ENCODE measurements at places on chromosomes 3 and 15.

DNA sequence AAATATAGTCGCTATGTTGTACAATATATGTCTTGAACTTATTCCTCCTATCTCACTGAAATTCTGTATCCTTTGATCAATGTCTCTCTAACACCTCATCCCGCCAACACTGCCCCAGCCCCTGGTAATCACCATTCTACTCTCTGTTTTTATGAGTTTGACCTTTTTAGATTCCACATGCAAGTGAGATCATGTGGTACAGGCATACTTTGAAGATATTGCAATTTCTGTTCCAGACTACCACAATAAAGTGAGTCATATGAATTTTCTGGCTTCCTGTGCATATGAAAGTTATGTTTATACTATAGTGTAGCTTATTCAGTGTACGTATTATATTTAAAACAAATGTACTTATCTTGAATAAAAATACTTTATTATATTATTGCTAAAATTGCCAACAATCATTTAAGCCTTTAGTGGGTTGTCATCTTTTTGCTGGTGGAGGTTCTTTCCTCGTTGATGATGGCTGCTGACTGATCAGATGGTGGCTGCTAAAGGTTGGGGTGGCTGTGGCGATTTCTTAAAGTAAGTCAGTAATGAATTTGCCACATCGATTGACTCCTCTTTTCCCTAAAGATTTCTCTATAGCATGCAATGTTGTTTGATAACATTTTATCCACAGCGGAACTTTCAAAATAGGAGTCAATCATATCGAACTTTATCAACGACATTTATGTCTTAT, 257.2 kb downstream of the NFKBIZ start:
- DNase-seq = no peak

DNA sequence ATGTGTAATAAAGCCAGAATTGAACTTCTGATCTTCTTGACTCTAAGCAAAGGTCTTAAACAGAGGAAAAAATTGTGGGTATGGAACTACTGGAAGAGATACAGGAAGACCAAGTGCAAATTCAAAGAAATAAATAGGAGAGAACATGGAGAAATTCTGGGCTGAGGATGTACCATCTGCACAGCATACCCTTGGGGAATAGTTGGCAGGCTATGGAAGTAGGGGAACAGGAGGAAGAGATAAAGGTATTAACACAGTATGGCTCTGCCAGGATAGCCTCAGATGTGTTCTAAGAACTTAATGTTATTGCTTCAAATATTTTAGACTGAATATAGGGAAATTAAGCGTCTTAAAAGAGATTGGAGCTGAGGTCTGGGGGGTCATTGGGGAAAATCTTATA, 485.4 kb downstream of the CNTN3 start:
- DNase-seq = no peak

DNA sequence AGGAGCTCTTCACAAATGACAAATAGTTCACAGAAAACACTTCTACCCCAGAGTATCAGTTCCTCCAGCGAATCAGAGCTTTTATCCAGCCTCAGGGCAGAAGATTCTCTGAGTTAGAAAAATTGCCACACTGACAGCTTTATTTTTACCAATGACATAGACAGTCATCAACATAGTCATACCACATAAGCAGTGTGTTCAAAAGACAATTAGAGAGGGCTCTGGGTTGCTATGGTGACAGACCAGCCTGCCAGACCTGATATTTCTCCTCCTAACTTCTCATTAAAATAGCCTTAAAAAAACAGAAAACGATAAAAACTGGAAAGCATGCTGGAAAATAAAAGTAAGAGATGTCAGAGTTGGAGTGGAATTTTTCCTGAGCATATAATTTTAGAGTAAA, 45.9 kb upstream of the COL6A5 start:
- DNase-seq = no peak

DNA sequence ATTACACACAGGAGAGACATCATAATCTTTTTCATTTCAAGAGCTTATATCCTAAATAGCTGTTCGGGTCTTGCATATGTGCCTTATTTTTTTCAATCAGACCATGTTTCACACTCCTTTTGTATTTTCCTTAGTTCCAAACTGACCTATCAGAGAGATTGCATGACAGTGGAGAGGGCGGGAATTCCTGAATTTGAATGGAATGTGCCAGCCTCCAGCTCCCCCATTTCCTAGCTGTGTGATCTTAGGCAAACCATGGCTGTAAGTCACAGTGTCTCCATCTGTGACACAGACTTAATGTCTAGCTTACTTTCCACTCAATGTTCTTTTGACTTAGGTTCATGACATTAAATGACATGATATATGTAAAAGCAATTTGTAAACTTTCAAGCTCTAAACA, 62.0 kb upstream of the CSTA start:
- DNase-seq = no peak
